M059J (cell line): ENCODE measurements at places on chromosomes 6 and 20.

DNA sequence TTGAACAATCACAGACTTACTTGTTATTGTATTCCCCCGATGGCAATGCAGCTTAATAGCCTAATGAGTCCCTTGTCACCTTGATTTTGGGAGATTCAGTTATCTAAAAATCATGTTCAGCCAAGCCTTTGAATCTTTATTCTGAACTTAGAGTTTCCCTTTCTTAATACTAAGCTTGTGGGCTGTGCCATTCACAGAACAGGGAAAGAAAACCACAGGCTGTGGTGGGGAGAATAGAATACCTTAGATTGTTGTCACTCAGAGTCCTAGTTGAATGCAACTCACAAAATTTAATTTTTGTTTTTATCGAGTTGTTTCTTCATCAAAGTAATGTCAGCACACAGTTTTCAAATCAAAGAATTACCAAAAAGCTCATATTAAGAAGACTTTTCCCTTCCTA is 37.4 kb downstream of the RFPL4B start:
- peak; percentile 54 for DNase-seq

DNA sequence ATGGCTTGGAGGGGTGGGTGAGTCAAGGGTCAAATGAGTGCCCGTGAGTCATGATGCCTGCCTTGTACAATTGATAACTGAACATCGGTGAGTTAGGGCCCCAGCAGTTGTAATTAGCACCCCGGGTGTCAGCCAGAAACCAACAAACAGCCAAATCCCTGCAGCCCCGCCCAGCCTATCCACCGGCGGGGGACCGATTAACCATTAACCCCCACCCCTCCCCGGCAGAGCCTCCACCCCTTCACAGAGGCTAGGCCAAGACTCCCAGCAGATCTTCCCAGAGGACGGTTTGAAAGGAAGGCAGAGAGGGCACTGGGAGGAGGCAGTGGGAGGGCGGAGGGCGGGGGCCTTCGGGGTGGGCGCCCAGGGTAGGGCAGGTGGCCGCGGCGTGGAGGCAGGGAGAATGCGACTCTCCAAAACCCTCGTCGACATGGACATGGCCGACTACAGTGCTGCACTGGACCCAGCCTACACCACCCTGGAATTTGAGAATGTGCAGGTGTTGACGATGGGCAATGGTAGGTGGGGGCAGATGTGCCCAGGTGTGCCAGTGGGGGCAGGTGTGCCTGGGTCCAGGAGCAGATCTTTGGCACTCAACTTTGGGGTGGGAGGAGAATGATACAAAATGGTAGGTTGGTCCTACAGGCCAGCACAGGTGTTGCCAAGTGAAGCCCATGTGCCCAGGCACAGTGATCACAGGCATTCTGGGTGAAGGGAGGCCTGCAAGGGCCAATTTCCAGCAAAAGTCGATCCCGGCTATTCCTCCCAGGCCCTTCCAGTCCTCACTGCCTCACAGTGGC is 45.7 kb downstream of the HNF4A start:
- no peak for DNase-seq

GRCh38 chr6:16343593-16343992 is 105.2 kb downstream of the GMPR start:
- peak; percentile 27 for DNase-seq

DNA sequence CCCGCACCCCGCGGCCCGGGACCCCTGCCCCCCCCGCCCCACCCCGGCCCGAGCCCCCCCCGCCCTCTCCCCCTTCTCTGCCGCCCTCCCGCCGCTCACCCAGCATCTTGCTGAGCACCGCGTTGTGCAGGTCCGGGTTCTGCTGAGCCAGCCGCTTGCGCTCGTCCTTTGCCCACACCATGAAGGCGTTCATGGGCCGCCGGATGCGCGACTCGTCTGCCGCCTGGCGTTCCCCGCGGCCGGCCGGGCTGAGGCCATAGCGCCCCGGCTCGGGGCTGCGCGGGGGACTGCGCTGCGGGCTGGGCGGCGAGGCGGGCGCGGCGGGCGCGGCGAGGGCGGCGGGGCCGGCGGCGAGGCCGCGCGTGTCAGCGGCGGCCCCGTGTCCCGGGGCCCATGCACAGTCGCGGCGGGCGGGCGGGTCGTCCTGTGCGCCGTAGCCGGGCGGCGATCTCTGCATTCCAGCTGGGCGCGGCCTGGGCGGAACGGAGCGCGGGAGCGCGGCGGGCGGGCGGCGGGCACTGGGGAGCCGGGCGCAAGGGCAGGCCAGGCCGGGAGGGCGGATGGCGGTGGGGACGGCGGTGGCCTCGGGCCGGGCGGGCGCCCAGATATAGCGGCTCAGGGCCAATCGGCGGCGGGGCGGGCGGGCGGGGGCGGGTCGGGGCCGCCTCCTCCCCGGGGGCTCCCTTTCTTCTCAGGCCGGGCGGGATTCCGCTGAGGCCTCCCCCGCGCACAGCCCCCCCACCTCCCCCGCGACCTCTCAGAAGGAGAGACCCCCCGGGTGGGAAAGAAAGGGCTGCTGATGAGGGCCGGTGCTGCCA is at the start of gene SOX18:
Gene SOX18, minus strand, starts transcription at position 580 of the 818 bp plus-strand sequence. Its CDS starts 123 bp downstream, at position 457.
- peak; percentile 57 for DNase-seq

DNA sequence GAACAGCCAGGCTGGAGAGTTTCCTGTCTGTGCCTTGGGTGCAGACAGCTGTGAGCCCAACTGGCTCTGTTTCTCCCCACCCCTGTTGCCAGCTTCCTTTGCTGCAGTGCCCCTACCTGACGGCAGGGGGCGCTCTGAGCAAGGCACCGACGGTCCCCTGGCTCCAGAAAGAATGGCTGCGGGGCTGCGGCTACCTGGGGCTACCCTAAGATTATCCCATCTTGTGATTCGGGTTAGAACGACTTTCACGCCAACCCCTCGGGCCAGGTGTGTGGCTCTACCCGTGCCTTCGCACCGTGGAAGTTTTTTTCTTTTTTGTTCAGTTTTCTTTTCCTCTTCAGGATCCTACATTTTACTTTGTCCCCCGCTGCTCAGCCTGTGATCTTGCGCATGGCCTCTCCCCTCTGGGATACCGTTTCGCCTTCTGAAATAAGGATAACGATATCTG is 33.4 kb upstream of the AAR2 start:
- peak; percentile 58 for DNase-seq

- DNase-seq: no peak
Observed at GRCh38 chr6:16533210-16533609, 228.1 kb downstream of the ATXN1 start.

DNA sequence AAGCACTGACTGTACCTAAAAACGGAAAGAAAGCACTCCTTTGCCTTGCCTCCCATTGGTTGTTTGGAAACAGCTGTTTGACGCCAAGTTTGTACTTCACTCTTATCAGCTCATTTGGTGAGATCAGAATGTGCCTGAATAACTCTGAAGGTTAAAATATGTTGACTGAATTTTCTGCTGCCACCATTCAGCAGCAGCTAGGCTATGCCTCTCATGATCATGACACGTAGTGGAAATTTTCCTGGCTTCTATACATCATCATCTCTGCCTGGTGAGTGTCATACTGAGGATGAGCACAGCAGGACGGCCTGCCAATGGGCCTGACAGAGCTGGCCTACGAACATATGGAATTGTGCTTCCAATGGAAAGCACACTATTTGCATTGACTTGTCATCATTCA is 704.9 kb upstream of the CITED2 start:
- peak; percentile 45 for DNase-seq

- DNase-seq: peak; percentile 97
Observed at GRCh38 chr20:31811796-31812728, 7.1 kb upstream of the MYLK2 start.

GRCh38 chr20:51159303-51159702 is 136.4 kb upstream of the KCNG1 start:
- DNase-seq: no peak

DNA sequence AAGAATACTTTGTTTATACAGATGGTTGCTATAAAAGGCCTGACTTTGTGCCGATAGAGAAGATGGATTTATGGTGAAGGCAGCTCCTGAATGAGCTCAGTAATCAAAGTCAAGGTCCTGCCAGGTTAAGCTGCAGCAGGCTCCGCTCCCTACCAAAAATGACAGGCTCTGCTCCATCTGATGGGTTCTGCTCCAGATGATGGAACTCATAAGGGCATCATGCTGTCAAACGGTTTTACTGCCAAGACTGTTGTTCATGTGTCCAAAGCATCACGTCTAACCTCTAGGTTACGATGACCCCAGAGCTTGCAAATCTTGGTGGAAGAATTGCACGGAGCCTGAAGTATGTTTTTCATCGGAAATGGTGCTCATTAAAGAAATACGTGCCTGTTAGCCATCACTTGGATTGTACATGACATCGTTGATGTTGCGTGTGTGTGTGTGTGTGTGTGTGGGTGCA is 19.2 kb upstream of the PTGIS start:
- DNase-seq: no peak

DNA sequence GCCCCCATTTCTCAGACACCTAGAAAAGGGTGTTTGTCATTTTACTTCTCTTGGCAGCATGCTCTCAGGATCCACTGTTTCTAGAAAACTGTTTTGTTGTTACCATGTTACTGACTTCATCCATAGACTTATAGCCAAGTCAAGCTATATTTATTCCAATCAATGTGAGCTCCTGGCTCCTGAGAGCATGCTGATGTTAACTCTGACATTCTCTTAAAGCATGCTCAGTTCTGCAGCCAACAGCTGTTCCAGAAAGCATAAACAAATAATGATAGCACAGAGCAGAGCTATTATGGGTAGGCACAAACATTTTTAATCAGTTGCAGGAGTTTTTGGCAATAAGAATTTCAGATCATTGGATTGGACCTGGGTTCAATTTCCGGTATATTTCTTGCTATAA is 92.4 kb upstream of the CEP85L start:
- DNase-seq: peak; percentile 41

GRCh38 chr20:53879048-53879684 is 191.2 kb downstream of the BCAS1 start:
- no peak for DNase-seq
